HuH-7.5 (cell line): ENCODE measurements at places on chromosomes 11 and 22.

- DNase-seq: no peak
These were observed 6.8 kb downstream of the ST14 start for GRCh38 chr11:130166457-130166784.

GRCh38 chr11:110896358-110896757 lies 184.1 kb upstream of the ARHGAP20 start:
- DNase-seq: no peak

GRCh38 chr11:63660972-63661371 lies 10.2 kb downstream of the ATL3 start:
- no peak for DNase-seq

DNA sequence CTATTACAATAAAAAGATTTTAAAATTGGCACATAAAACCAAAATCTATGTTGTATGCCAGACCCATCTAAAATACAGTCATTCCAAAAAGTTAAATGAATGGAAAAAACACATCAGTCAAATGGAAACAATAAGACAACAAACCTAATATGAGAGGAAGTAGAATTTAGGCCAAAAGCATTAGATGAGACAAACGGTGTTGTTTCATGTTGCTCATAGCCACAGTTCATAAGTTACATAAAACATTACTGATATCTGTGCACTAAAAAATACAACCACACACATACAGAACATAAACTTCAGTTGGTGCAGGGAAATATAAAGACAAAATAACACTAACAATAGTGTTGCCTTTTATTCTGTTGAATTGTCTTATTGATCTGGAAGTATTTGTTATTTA lies 661.9 kb downstream of the CNTN5 start:
- DNase-seq: no peak
